Dermis microvascular lymphatic vessel endothelial cell (primary cell): ENCODE measurements at places on chromosomes 2 and 18.
A peak's percentile ranks its signal among the peaks of the same experiment; 100 is the strongest.

- DNase-seq = no peak
Measured at GRCh38 chr2:186526281-186526680, 40.2 kb downstream of the ZC3H15 start.

DNA sequence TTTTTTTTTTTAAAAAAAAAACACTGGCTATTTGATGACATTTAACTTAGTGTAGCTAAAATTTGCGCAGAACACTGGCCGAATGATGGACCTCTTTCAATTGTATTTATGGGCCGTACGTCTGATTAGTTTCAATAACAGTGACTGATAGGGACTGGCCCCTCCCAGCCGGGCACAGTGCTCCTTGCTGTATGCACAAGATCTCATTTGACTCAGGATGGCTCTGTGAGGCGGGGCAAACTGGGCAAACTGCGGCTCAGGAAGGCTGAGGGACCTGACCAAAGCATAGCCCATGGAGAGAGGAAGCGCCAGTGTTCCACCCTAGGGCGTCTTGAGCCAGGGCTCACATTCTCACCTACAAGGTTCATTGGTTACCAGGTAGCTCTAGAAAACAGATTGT is 21.2 kb downstream of the TRAF3IP1 start:
- no peak for DNase-seq

GRCh38 chr2:30310371-30310770 is 79.0 kb downstream of the LBH start:
- no peak for DNase-seq

- peak; percentile 21 for DNase-seq
Measured at GRCh38 chr18:13217466-13217961, 1.0 kb upstream of the LDLRAD4 start.

DNA sequence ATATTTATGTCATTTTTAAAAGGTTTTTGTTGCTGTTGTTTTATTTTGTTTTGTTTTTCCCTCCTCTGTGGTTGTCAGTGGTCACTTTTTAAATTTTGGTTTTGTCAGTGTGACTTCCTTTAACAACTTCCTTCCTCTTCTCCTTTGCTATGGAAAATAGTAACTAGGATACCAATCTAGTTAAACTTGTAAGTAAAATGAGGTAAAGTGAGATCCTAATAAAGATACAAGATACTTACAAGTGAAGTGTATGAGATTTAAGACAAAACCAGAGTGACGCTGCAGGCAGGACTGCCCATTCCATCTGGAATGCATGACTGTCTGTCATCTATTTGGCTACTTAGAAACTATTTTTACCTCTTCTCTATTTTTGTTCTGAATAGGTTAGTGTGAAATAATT is 30.6 kb upstream of the CREB1 start:
- peak; percentile 25 for DNase-seq

DNA sequence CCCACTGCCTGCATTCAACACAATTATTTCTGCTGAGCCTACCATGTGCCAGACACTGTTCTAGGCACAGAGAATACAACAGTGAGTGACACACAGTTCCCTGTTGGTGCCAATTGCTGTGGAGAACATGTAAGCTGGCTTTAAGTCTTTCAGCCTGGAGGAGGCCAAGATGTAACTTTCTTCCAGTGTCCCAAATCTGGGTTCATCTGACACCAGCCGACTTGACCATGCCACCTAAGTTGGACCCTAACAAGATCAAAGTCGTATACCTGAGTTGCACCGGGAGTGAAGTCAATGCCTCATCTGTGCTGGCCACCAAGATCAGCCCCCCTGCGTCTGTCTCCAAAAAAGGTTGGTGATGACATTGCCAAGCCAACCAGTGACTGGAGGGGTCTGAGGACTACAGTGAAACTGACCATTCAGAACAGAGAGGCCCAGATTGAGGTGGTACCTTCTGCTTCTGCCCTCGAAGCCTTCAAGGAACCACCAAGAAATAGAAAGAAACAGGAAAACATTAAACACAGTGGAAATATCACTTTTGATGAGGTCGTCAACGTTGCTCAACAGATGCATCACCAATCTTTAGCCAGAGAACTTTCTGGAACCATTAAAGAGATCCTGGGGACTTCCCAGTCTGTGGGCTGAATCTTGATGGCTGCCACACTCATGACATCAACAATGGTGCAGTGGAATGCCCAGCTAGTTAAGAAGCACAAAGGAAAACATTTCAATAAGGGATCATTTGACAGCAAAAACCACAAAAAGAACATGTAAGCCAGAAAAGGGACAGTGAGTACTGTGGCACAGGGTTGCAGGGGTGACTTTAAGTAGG is 6.3 kb downstream of the TRABD2A start:
- DNase-seq = no peak

GRCh38 chr2:134146161-134146560 is 107.7 kb upstream of the MGAT5 start:
- DNase-seq = no peak

DNA sequence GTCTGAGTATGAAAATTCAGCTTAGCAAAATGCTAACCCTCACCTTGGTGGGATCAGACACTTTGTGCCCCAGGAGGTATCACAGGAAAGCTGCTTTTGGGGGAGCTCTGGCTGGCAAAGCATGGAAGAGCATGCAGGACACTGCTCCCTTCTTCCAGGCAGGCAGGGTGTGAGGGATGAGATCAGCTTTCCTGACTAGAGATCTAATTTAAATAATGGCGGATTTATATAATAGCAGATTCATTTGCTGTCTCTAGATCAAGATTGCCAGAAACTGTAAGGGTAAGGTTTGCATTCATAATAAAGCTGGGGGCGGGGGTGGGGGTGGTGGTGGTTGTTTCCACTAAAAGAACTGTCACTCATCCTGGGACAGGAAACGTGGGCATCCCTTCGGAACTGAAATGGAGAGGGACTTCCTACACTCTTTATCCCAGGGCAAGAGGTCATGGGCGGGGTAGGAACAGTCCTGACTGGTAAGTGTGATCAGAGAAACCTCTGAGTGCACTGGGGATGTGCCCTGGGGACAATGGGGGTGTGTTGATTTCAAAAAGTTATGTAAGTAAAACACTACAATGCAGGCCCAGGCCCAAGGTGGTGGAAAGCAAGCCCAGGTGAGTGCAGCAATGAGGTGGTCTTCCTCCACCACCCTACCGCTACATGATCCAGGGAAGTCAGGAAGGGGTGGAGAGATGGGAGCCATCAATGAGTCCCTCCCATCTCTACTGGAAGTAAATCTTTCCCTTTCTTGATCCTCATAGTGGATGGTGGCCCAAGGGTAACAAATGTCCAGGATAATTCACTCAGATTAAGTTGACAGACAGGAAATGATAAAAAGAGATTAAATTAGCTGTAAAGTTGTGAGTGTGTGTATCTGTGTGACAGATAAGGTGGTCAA is 171.4 kb upstream of the SERPINE2 start:
- no peak for DNase-seq

GRCh38 chr2:216147172-216148131 is 38.3 kb downstream of the XRCC5 start:
- no peak for DNase-seq

GRCh38 chr2:37871456-37872191 is 53.5 kb upstream of the RMDN2 start:
- peak; percentile 18 for DNase-seq

- DNase-seq = no peak
Measured at GRCh38 chr2:139721411-139721995, 941.3 kb upstream of the NXPH2 start.

DNA sequence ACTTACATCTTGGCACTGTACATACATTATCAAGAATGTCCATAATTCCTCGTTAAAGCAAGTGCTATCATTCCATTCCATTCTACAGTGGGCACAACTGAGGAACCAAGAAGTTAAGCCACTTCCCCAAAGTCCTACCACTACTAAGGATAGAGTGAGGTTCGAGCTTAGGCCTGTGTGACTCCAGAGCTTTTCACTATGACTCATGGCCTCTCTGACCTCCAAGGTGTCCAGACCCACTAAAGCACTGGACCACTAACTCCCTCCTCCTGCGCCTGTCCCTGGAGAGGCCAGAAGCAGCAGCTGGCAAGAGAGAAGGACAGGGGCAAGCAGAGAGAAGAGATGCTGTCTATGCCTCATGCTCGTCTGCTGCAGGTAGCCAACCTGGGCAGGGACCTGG is 117.0 kb downstream of the ZBTB7C start:
- DNase-seq = no peak

DNA sequence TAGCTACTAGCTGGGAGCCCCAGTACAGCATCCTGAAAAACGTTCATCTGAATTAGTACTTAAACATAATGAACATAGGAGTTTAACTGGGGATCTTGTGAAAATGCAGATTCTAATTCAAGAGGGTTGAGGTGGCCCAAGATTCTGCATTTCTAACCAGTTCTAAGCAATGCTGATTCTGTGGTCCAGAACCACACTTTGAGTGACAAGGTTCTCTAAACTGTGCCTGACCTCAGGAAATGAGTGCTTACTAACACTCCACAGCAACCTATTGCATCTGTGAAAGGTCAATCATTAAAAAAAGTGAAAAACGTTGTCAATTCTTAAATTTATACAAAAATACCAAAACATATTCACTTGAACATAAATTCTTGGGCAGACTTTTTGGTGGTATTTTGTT is 157.1 kb upstream of the ZFP36L2 start:
- no peak for DNase-seq

GRCh38 chr2:95061119-95061512 is 35.6 kb downstream of the MAL start:
- DNase-seq = no peak

DNA sequence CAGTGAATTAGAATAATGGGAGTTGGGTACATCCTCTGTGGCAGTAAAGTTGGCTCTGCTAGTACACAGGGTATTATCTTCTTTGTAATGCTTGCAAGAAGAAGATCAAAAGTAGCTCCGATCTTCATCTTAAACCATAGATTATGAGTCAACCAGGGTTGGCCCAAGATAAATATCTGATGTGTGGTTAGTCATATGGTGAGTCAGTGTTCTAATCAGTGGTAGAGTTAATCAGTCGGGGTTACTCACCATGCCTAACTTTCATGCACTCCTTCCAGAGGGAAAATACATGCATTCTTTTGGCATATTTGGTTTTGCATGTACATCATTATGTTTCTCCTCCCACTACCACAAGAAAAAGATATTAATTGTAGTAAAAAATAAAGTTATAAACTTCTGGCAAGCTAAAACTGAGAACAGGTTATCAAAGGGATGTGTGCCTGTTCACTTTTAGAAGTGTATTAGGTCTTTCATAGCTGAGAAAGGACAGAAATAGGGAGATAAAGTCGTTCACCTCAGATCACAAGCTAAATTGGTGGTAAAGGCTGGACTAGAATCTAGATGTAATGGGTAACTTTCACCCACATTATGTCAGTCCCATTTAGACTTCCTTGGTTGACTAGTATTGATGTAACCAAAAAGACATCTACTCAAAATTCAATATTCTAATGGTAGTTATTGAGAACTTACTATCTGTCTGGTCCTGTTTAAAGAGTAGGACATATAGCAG is 684.4 kb downstream of the IRS1 start:
- DNase-seq = no peak

DNA sequence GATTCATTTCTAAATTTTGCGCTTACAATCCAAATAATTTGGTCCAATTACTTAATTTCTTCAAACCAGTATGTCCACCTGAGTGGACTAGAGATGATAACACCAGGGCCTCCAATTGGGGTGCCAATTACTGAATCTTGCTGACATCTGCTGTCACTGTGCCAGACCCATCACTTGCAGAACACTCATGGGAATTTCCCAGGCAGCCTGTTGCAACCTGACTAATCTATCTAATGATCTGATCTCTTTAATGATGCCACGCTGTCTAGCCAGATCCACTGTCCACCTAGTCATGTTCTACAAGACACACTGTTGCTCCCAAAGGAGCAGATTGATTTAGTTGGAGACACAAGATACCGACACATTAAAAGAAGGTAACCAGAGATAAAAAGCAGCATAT is 11.8 kb upstream of the LRP1B start:
- no peak for DNase-seq

- no peak for DNase-seq
Measured at GRCh38 chr18:32354518-32354917, 116.2 kb downstream of the GAREM1 start.

GRCh38 chr2:68839260-68839833 is 31.9 kb downstream of the BMP10 start:
- DNase-seq = peak; percentile 28

DNA sequence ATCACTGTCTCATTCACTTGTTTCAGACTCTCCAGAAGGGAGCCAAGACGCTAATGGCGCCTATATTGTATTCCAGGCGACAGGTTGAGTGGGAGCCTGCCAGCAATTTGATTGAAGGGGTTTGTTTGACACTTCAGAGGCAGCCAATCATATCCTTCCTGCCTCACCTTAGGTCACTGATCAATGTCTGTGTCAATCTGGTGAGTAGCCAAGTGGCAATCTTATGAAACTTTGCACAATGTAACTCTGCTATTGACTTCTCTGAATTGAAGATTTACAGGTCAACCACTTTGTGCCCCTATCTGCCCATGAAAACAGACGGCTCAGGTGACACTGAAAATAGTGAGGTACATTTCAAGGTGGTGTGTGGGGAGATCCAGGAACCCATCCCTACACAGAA is 32.7 kb upstream of the RPE start:
- DNase-seq = no peak

DNA sequence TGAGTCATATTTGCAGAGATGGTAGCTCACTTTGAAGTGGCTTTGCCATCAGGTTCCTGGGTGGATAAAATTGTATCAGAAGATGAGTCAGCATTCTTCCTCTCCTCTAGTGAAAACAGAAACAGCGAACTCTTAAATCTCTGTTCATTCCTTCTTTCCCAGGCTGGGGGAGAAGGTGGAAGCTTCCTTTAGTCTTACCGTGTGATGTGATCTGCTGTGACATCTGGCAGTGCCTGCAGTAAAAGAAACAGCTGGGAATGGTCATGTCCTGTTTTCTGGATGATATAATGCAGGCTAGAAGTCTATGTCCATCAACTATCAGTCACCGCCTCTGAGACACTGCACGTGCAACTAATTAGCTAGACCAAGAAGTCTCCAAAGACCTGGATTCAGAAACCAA is 171.6 kb downstream of the VAPA start:
- DNase-seq = no peak

- no peak for DNase-seq
Measured at GRCh38 chr2:31504311-31504710, 76.4 kb downstream of the SRD5A2 start.

- DNase-seq = no peak
Measured at GRCh38 chr2:106566050-106566449, 78.9 kb downstream of the CD8B2 start.

DNA sequence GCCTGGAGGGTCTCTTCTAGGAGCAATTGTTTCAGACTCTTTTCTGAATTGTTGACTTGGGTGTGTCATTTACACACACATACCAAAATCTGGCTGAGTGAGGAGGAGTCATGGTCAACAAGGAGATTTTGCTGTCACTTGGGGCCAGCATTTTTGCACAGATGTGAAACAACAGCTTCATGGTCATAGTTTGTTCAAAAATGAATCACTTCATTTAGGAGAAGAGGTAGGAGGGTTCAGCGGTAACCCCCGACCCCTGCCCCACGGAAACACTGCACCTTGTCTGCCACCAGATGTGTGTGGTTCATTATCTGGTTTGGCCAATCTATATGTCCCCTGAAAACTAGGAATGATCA is 42.2 kb downstream of the LBH start:
- DNase-seq = no peak

- no peak for DNase-seq
Measured at GRCh38 chr18:7598167-7599047, 31.3 kb downstream of the PTPRM start.
